ENCODE measurements at places on chromosomes 12 and 14.
A peak's percentile ranks its signal among the peaks of the same experiment; 100 is the strongest.

DNA sequence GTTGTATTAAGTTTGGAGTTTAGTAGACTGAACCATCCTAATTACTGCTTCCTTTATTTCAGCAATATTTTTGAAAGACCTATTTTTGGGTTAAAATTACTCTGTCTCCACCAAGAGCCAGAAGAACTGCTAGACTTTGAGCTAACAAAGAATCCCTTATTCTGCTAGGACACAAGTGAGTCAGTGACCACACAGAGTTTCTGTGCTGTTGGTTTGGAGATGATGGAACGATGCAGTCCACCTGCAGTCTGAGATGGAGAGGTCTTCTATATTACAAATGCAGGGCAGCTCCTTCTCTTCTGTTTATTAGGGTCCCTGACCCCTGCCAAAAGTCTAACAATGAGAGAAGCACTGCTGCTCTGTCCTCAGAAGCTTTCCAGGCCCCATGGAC, 6.7 kb upstream of the STXBP6 start:
- no peak for DNase-seq

DNA sequence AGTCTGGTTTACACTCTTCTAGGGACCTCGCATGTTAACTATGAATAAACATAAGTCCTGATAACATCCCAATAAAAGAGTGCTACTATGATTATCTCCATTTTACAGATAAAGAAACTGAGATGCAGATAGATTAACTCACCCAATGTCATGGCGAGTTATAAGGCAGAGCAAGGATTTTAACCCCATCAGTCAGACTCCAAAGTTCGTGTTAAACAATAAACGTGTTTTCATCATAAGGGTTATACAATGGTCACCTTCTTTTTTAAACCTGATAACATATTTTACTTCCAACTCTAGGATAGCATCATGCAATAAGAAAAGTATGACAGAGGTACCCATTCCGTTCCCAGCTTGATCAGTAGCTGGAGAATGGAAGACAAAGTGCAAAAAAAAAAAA, 1.2 kb downstream of the AREL1 start:
- DNase-seq: no peak

DNA sequence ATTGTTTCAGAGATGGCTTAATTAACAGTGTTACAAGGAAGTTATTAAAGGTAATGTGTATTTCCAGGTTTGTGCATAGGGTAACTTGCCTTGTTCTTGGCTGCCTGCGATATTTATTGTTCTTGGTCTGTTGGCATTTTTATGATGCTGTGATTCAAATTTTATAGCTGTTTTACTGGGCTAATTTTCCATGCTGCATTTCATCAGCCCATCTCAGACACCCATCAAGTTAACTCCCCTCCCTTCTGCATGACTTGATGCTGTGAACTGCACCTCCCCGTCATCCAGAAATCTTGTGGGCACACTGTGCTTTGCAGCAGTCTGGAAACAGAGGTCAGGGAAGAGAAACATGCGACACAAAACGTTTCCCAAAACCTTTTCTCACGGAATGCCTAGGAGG, 1049.2 kb downstream of the AACS start:
- DNase-seq: no peak

DNA sequence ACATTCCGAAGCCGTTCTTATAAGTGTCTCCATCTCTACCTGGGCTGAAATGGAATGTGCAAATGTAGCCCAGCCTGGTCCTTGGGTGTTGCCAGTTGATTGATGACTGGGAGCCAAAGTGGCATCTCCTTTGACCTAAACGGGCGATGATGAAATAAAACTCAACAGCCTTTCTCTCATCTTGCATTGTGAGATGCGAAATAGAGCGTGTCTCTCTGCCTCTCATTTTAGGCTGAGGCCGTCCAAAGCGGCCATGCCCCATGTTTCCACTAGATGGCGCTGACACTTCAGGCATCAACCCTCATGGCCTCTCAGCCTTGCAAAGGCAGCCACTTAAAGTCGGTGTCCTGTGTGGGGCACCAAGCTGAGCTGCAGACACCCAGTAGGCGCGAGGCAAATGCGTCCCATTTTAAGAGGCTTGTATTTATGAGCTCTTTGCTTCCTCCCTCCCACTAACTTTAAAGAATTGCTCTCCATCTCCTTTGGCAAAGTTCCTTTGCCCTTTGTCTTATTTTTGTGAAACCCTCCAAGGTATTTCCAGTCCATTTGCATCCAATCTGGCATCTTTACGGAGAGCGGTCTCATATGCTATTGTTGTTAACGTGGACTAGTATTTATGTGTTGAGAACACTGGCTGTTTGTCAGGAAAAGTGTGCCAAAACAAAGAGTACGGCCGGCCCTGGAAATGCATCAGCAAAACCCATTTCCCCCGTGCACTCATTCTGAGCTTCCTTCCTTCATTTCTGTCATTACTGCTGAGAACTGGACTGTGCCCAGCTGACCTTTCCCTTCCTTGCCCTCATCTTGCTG, 25.0 kb downstream of the GPRC5A start:
- peak; percentile 92 for DNase-seq

DNA sequence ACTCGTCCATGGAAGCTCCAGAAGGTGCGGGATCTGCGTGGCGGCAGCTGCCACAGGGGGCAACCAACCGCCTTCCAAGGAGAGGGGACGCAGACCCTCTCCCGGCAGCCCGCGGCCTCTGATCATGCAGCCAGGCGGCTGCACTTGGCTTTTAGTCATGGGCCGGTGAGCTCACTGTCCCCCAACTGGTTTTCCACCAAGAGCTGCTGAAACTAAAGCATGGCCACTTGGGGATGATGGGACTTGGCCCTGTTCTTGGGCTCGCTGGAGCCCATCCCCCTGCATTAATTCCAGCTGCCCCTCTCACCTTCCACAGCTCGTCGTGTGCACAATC, 39.1 kb downstream of the CCDC85C start:
- no peak for DNase-seq

GRCh38 chr12:3656946-3657622, 95.8 kb downstream of the CRACR2A start:
- DNase-seq: no peak

DNA sequence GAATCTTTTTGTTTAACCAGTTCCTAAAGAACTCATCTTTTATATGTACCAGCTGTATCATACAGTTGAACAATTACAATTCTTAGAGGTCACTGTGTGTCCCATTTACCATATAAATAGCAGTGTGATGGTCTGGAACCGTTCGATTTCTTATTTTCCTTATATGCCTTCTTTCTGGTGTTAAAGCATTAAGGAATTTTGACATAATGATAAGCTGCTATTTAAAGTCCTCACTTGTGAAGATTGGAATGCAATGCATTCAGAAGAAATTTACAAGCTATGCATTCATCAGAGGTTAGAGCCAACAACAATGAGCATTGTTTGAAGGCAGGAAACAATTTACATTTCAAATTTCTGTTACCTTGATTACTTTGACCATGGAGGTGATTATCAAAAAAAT, 80.0 kb upstream of the PRICKLE1 start:
- peak; percentile 46 for DNase-seq

GRCh38 chr12:74412606-74413230, 124.9 kb upstream of the ATXN7L3B start:
- peak; percentile 60 for DNase-seq

All from adipocyte (in vitro differentiated cells).